ENCODE measurements at places on chromosomes 1 and 21.

- no peak for DNase-seq
These were observed 318.9 kb upstream of the PBX1 start for GRCh38 chr1:164240081-164240480.

- DNase-seq: no peak
These were observed 22.9 kb upstream of the COL18A1 start for GRCh38 chr21:45381865-45382696.

GRCh38 chr1:216528816-216529215 lies 105.6 kb upstream of the USH2A start:
- no peak for DNase-seq

DNA sequence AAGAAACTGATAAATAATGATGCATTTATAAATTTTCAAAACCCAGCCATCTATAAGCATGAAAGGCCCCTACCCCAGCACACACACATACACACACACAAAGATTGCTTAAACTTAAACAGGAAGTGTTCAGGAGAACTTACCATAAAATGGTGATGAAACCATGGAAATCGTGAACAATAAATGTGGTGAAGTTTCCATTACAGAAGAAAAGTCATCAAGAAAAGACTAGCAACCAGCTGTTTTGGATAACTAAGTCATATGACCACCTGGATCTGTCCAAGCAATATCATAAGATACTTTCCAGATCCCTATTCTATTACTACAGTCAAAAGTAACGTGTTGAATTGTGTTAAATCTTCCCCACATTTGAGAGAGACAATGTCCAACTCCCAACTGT lies 24.1 kb downstream of the RGS5 start:
- DNase-seq: no peak

DNA sequence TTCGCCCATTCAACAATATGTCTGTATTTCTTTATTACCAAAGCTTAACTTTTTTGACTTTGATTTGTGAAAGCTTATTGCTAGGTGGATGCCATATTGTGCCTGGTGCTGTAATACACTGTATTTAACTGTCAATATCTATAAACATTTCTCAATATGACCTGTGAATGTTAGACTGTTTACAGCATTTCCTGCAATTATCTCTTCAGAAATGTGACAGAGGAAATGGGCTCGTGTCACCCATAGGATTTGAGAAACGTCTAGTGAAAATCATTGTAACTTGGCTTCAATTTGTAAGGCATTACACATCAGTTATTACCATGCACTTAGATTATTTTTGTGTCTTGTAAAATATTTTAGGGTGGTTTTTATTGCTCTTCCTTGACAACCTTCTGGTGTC lies 237.8 kb upstream of the ADGRL2 start:
- DNase-seq: no peak

DNA sequence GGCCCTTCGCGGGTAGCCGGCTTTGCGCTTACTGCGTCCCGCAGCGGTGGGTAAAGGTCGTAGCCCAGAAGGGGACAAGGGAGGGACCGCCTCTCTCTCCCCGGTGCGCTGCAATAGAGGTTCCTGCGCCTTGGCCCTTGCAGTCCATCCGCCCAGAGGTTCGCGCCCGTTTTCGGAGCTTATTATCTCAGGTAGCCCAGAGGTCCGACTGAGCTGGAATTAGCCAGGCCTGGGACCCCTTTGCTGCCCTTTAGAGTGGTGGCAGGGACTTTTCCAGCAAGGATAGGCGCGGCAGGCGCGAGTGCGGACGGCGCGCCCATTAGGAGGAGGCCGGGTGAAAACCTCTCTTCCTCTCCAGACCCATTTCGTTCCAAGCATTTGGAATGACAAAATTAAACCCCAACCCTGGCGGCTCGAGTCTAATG lies 5.0 kb downstream of the LHX4 start:
- no peak for DNase-seq

DNA sequence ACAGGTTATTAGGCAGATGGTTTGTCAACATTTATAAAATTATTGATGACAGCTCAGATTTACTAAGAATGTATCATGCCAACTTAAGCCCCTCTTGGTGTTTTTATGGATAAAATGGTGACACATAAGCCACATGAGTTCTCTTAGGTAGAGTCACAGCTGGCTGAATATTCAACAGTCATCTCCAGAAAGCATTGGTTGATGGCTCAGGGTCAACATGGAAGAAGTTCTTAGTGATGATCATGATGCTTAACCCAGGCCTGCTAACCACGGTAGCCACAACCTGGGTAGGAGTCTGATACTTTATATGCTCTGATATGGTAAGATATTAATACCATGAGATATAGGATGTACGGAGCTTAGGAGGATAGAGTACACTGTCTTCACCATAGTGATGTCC lies 46.4 kb upstream of the SIPA1L2 start:
- no peak for DNase-seq

DNA sequence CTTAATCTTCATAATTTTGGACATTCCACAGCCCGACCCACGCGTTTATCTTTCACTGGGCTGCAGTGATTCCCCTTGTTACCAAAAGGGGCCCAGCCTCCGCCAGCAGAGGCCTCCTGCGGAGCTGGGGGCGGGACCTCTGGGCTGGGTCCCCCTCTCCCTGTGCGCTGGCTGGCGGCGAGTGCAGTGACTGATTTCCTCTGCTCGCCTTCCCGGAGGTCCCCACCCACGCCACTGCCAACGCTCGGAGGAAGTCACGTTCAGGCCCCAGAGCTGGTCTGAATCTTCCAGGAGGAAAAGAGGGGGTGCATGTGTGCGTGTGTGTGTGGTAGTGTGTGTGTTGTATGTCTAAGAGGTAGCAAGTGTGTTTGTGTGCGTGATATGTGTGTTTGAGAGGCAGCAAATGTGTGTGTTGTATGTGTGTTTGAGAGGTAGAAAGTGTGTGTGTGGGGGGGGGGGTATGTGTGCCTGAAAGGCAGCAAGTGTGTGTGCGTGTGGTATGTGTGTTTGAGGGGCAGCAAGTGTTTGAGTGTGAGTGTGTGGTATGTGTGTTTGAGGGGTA lies 35.0 kb upstream of the JAK1 start:
- no peak for DNase-seq

GRCh38 chr21:25925064-25925800 lies 190.5 kb downstream of the GABPA start:
- DNase-seq: peak; percentile 66

GRCh38 chr21:43341378-43342161 lies 85.4 kb downstream of the SIK1 start:
- no peak for DNase-seq

- no peak for DNase-seq
These were observed 142.6 kb downstream of the SMYD3 start for GRCh38 chr1:246364415-246364941.

DNA sequence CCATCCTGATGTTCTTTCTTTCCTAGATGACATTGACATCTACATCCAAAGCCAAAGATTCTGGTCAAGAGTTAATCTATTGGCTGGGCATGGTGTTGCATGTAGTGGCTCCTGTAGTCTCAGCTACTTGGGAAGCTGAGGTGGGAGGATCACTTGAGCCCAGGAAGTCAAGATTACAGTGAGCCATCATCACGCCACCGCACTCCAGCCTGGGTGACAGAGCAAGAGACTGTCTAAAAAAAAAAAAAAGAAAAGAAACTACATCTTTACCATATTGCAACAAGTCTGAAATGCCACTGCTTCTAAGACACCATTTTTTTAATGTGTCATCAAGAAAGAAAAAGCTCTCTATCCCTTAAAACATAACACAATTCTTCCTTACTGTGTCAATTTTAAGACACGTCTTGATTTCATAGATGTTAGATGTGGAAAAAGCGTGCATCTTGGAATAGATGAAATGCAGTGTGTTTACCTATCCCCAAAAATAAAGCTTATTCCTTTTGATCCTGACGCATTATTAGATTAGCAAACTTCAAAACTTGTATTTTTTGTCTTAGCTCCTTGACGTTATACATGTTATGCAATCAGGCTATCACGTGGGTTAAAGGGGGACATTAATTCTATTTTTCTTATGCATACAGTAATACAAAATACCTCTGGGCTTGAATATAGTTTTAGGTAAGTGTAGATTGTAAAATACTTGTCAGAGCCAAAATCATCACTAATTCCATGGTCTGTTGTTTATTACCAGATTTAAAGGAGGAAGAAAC lies 46.3 kb downstream of the ELAPOR1 start:
- DNase-seq: no peak

- no peak for DNase-seq
These were observed 13.6 kb downstream of the G0S2 start for GRCh38 chr1:209688746-209689234.

DNA sequence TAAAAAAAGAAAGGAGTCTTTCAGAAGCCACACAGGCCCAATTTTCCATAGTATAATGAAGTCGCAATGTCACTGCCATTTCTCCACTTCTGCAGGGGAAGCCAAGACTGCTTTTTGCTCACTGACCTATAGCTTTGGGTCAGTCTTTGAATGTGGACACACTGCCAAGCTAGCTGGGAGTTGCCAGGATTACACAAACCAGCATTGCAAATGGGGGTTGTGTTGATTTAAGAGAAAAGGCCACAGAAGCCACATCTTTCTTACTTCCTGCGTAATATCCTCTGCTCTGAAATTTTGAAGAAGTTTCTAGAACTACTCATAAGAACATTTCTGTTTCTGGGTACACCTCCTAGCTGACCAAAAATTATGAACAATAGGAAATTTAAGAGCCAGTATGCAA lies 45.8 kb upstream of the SAMSN1 start:
- DNase-seq: no peak

DNA sequence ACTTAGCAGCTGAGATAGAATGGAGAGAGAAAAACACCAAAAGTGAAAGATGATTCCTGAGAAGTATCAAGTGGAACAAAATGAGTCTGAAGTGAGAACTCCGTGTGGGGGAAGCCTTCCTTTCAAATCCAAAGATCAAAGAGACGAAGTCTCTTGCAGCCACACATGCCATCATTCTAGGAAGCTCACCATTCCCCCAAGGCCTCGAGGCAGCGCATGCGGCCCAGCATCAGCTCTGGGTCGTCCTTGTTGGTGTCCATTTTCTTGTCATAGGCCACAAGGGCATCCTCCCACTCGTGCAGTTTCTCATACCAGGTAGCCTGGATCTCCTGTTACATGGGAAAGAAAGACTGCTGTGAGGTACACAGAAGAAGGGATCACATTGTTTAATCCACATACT lies 32.2 kb upstream of the ANGPTL7 start:
- DNase-seq: no peak

DNA sequence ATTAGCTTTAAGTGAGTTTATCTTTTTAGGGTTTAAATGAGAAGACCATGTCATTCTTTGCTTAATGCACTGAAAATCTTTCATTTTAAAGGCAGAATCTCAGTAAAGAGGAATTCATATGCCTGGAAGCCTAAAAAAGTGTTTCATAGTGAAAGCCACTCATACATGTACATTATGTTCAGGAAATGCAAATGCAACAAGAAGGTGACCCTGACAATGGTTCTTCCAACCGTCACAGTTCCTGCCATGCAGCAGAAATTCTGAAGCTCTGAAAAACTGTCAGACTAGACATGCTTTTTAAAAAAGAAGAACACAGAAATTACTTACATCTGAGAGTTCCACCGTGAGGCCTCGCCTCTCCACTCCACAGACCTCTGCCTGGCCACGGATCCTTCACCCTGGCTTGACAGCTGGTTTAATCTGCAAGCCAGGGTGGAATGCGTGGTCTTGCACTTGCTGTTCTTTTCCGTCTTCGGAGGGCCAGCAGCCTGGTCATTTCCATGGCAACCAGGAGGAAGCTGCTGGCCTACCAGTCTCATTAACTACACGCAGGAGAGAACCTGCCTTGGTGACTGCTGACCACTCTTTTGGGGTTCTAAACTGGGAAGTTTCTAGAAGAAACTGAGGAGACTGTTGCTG lies 41.8 kb upstream of the PAXBP1 start:
- DNase-seq: no peak

- no peak for DNase-seq
These were observed 18.2 kb upstream of the AJAP1 start for GRCh38 chr1:4636186-4636585.

- DNase-seq: no peak
These were observed 6.1 kb upstream of the ARL8A start for GRCh38 chr1:202150602-202151001.

GRCh38 chr1:91843843-91844242 lies 42.1 kb downstream of the TGFBR3 start:
- DNase-seq: no peak

DNA sequence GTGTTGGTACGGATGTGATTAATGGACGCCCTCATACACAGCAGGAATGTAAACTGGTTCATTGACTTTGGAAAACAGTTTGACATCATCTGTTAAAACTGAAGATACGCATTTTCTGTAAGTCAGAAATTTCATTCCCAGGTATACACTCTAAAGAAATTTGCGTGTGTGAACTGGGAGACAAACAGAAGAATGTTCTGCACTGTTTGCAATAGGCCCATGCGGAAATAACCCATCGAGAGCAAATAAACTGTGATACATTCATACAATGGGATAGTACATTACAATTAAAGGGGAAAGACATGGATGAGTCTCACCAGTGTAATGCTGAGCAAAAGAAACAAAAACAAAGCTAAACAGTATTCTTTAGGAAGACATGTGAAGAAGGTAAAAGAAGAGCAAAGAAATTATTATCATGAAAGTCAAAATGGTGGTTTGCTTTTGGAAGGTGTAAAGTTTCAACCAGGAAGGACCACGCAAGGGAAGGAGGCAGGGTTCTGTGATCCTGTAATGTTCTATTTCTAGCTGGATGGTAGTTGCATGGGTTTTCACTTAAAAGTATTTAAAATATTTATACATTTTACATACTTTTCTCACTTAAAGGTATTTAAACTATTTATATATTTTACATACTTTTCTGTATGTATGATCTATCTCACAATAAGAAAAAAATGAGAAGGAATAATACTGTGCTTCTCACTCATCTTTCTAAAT lies 30.3 kb downstream of the INTS7 start:
- no peak for DNase-seq

- DNase-seq: no peak
These were observed 6.4 kb downstream of the UTP11 start for GRCh38 chr1:38018864-38019343.

- DNase-seq: no peak
These were observed 12.7 kb downstream of the INSL5 start for GRCh38 chr1:66788231-66788939.

- DNase-seq: no peak
These were observed 15.6 kb upstream of the IL10 start for GRCh38 chr1:206787891-206788290.

- DNase-seq: no peak
These were observed 173.4 kb downstream of the IGSF21 start for GRCh38 chr1:18280956-18281355.

GRCh38 chr1:11057477-11057876 lies 2.3 kb downstream of the SRM start:
- no peak for DNase-seq

Data from hippocampal formation (tissue), 2 donors.